Testis (tissue), 5 donors: ENCODE measurements at places on chromosomes 11 and 22. TPM values are rescaled to one million over a fixed set of nuclear protein-coding genes. Genes with fewer than 3 reads are reported as not detected.

SEPTIN3 gene
- total RNA-seq, result 2.2 TPM

CHKA gene
- total RNA-seq, result 145 TPM

SYT13 gene
- total RNA-seq, result 1.4 TPM

DNA sequence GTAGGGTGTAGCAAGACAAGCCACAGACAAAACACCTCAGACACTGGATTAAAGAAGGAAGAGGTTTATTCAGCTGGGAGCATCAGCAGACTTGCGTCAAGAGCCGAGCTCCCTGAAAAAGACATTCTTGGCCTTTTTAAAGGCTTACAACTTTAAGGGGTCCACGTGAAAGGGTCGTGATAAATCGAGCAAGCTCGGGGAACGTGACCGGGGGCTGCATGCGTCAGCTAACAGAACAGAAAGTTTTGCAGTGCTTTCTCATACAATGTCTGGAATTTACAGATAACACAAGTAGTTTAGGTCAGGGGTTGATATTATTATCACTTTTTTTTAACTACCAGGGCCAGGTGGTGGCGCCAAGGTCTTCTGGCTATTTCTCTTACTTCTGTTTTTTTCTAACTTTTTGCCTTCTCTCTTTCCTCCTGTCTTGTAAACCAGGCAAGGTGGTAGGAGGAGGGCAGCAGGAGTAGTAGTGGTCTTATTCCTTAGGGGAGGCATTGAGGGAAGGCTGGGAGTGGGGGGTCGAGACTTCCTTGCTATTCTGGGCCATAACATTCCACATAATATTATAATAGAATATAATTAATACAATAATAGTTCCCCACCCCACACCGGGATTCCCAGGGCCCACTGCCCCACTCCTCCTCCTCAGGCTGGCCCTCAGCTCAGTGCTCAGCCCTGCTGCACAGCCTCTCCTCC is 587 bp upstream of the ALDH3B1 start:
- DNase-seq, result no peak

DNA sequence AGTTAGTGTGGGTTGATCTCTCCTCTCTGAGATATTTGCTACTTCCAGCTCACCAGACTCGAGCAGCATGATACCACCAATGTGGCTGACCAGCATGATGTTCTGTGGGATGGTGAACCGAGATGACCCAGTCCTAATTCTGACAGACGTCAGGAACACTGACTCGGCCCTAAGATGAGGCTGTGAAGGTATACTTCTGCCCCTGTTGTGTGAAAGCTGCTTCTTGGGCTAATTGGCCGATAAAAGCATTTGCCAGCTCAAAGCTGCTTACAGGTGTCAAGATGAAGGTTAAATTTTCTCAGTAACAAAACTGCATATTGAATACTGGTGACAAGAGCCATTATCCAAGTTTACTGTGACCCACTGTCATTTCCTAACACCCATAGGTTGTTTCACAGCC is 151.4 kb downstream of the BRD1 start:
- DNase-seq, result no peak

DEPDC7 gene
- 23.2 TPM for total RNA-seq

DNA sequence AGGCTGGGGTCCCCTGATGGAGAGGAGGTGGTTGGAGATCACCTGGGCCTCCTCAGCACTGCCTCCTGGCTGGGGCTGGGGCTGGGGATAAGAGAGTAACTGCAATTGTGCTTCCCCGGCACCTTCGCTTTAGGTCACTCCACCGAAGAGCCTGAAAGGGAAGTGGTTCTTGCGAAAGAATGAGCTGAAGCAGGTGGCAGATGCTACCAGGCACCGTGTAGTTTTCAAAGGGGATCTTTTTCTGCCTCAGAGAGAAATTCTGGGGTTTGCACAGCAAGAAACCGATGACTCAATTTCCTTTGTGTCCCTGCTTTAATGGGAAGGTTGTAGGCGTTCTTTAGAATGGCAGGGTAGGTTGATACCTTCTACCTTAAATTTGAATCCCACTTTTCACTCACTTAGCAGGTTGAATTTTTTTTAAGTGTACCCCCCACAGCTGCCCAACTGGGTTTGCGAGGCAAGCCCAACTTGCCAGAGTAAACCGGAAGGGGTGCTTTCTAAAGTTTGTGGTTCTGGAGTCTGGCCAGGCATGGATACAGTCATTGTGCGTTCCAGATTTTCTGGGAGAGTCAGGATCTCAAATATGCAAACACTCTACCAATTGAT is 5.3 kb downstream of the CD44 start:
- DNase-seq, result no peak

ADAMTS8 gene
- 0.39 TPM for total RNA-seq

DNA sequence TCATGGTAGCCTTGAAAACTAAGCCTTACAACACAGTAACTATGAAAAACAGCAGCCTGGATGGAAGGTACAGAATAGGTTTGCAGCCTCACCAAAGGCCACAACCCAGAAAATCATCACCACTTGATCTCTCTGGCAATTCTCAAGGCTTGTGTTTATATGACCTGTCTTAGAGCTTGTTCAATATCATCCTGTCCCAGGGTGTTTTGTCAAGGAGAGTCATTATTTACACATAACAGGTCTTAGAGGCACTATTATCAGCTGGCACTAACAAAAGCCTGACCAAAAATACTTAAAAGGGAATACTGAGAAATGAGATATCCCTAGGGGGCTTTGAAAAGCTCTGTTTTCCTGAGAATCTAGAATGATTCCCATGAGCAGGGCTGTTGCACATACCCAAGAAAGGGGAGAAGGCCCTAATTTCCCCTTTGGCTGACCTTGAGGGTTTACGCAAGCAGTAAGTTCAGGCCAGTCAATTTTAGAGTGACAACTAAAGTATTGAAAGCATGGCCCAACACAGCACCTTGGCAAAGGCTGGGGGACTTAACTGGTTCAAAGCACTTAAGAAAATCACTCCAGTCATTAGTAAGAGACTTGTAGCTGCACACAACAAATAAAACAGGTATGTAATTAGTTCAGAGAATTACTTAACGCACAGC is 7.9 kb downstream of the SC5D start:
- no peak for DNase-seq

- no peak for DNase-seq
These were observed 420.9 kb downstream of the TENM4 start for GRCh38 chr11:79019975-79020374.

DNA sequence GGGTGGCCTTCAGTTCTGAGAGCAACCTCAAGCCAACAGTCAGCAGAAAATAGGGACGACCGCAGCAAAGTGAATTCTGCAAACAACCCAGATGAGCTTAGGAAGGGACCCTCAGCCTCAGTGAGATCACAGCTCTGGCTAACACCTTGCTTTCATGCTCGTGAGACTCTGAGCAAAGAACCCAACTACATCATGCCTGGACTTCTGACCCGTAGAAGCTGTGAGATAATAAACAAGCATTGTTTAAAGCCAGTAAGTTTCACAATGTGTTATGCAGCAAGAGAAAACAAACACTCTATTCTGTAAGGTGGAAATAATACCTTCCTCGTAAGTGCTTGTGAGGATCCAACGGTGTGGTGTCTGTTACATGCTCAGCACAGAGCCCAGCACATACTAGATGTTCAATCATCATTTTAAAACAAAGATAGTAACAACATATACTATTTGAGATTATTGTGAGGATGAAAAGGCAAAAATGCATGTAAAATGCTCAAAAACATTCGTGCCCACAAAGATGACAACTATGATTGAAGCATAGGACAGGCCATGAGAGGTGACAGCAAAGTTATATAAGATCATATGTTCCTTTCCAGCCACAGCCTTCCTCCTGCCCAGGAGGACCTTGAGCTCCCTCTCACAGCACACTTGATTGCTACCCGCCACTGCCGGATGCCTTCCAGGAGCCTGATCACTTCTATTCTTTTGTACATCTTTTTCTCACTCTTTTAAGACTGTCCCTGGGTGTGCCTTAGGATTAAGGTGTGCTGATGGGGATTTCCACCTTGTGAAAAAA is 433.3 kb downstream of the BUD13 start:
- DNase-seq, result no peak

DNA sequence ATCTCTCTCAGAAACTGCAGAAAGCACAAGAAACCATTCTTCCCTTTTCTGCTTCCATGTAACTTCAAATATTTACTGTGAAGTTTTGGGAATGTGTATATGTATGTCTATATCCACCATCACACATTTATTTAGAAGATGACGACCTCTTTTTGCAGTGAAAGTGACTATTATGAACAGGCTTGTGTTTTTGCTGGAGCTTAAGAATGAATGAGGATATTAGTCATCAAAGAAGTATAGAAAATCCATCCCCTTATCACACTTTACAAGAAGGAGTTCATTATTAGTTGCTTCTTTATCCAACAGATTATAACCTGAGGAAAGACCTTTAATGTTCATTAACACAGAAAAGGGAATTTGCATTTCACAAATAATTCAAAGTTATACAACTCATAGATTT is 21.1 kb upstream of the SLC5A12 start:
- no peak for DNase-seq

DNA sequence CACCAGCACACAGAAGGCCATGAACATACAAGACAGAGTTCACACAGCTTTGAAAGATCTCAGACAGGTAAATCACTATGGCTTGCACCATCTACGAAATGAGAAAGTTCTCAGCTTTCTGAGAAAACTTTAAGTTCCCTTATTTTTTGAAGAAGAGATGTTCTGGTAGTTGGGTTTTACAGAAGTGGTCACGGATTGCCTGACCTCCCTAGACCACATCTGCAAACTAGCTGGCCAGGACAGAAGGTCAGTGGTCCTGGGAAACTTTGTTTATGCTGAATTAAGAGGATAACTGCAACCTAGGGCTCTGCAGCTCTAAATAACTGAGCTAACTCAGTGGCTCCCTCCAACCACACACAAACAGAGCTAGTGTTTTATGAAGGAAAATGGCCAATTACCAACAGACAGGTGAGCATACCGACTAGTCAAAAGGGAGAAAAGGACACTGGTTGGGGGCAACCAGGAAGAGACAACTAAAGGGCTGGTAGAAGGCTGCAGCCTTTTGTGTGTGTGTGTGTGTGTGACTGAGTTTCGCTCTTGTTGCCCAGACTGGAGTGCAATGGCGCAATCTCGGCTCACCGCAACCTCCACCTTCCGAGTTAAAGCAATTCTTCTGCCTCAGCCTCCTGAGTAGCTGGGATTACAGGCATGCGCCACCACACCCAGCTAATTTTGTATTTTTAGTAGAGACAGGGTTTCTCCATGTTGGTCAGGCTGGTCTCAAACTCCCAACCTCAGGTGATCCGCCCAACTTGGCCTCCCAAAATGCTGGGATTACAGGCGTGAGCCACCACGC is 8.5 kb upstream of the SCN2B start:
- no peak for DNase-seq

DNA sequence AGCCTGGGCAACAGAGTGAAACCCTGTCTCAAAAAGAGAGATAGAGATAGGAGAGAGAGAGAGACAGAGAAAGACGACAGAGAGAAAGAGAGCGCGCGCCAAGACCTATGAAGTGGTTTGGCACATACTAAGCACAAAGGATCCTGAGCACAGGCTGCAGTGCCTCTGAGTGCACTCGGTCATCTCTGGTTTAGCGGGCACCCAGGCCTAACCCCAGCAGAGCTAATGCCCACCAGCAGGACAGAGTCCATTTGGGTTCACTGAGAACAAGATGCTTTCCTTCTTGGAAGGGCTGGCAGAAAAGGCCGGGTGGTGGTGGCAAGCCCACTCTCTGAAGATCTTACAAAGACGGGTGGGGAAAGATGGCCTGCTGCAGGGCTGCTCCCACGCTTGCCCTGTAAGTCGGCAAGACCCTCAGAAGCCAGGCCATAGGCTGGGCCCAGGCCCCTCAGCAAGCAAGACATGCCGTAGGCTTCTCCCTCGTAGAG is 3.3 kb downstream of the SCARF2 start:
- DNase-seq, result no peak

- DNase-seq, result no peak
These were observed 6.0 kb downstream of the SLC22A25 start for GRCh38 chr11:63237413-63237812.

DNA sequence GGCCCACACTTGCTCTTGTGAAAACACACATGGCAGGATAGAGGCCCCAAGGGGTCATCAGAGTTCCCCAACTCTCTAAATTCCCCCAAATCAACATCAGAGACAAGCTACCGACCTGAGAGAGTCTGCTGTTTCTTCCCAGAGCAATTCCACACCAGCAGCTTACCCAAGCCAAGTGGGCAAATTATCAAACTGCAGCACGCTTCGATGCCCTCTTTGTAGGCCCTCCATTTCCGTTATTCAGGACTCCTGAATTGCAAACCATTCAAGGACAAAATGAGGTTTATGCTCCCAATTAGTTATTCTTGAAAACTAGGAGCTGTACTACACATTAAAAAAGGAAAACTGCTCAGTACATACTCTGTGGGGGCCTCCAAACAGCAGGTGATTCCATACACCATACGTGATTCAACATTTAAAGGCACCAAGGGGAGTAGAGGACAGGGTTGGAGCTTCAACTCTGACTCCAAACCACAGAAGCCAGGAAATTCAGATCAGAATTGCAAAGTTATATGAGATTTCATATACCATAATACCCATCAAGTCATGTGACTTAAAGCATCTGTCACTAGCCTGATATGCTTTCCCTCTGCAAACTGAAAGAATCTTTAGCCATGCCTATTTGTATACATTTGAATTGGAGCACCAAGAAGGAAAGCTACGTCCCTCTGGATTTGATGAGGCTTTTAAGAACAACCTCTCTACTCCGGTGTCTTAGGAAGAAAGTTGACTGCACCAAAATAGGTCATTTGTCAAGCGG is 234.8 kb downstream of the CADM1 start:
- no peak for DNase-seq

DNA sequence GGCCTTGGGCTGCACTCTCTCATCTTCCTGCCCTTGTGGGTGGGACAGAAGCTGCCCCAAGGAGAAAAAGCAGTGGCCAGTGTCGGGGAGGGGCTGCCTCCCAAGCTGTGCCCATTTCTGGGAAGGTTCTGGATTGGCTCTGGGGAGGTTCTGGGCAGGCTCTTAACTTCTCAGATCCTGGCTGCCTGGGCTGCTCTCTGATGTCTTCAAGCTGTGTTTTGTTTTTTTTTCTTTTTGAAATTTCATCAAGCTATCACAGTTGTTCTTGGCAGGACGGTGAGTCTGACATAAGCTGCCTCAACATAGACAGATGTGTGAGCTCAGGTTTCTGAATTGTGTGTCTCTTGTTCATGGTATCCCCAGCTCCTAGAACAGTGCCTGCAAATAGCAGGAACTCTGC is 1032.0 kb downstream of the BRD1 start:
- no peak for DNase-seq

TMX2 gene
- total RNA-seq, result 73.3 TPM

DNA sequence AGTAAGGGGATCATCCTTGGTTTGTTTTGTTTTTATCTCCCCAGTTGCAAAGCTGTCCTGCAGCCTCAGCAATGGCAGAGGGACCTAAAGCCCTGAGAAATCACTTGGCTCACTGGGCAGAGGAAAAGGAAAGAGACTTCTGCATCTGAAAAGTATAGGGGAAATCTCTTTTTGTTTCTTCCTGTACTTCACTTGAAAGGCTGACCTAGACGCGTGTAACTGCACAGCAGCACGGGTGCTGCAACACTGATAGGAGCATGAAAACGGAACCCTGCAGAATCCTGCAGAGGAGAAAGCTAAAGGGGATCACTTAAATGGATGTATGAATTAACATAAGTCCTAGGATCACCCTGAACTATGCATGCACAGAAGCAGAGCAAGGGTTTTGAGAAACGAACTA is 2.0 kb upstream of the PIWIL3 start:
- no peak for DNase-seq
